Activated naive CD4-positive, alpha-beta T cell treated with anti-CD3 and anti-CD28 coated beads, Interleukin-2, amount 50 U/mL, for 16 hours (primary cell): ENCODE measurements at places on chromosomes 6 and 20.

DNA sequence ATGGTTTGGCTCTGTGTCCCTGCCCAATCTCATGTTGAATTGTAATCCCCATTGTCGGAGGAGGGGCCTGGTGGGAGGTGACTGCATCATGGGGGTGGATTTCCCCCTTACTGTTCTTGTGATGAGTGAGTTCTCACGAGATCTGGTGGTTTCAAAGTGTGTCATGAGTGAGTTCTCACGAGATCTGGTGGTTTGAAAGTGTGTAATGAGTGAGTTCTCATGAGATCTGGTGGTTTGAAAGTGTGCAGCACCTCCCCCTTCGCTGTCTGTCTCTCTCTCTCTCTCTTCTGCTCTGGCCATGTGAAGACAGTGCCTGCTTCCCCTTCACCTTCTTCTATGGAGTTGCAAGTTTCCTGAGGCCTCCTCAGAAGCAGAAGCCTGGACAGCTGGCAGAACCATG lies 87.6 kb downstream of the MYLK4 start:
- no peak for DNase-seq

DNA sequence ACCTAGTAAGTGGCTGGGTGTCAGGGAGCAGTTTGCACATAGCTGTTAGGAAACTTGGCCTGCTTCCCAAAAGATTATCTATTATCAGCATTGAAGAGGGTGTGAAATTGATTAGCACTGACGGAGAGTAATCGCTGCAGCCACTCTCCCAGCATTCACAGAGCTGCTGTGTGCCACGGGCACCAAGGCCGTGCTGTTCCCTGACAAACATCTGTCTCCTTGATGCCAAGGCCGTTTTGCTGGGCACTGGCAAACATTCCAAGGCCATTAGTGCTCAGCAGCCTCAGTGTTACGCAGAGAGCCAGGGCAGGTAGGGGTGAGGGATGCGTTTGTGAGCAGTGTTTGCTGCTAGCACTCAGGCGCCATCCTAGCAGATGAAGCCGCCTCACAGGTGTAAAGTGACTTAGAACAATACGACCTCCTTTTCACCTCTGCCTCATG lies 57.7 kb upstream of the VSTM2L start:
- no peak for DNase-seq

DNA sequence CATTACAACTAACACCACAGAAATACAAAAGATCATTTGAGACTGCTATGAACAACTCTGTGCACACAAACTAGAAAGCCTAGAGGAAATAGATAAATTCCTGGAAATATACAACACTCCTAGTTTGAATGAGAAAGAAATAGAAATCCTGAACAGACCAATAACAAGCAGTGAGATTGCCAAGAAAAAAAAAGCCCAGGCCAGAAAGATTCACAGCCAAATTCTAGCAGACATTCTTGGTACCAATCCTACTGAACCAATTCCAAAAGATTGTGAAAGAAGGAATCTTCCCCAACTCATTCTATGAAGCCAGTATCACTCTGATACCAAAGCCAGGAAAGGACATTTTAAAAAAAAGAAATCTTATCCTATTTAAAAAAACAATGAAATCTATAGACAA lies 7.0 kb upstream of the CDK19 start:
- DNase-seq: no peak

DNA sequence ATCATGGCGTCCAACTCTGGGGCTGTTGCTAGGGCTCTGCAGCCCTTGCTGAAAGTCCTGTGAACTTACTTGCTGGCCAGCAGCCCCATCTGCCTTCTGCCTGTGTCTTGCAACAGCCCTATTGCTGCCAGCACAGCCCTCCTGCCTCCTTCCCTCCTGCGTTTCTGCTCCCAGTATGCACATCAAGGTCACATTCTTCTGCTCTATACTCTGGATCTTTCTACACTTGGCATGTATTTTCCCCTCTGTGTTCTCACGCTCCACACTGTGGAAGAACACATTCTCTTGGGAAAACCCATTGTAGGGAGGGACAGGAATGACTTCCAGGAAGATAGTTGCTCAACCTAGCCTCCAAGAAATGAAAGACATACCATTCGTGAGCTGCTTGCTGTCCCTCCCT lies 80.9 kb upstream of the PHACTR2 start:
- no peak for DNase-seq

GRCh38 chr20:44354979-44355497 lies 461 bp upstream of the HNF4A start:
- DNase-seq: no peak

- peak; percentile 51 for DNase-seq
Observed at GRCh38 chr20:44650771-44651433, 597 bp downstream of the ADA start.

DNA sequence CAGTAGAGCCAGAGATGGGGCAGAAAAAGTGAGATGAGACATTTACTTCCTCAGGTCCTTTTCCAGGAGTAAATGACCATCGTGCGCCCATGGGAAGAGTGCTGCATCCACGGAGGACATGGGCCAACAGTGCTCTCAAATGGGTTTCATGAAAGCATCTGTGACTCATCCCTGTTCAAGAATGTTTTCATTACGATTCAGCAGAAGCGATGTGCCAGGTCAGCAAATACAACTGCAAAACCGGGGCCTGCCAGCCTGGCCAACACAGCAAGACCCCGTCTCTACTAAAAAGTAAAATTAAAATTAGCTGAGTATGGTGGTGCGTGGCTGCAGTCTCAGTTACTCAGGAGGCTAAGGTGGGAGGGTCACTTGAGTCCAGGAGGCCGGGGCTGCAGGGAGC lies 125.1 kb downstream of the LY86 start:
- DNase-seq: no peak

GRCh38 chr6:55495277-55495676 lies 83.7 kb downstream of the HMGCLL1 start:
- DNase-seq: no peak

- no peak for DNase-seq
Observed at GRCh38 chr6:39037707-39038106, 10.9 kb upstream of the GLP1R start.

GRCh38 chr6:166834049-166834448 lies 122.3 kb downstream of the RNASET2 start:
- DNase-seq: no peak

- DNase-seq: no peak
Observed at GRCh38 chr6:134267917-134268361, 50.0 kb downstream of the SGK1 start.

DNA sequence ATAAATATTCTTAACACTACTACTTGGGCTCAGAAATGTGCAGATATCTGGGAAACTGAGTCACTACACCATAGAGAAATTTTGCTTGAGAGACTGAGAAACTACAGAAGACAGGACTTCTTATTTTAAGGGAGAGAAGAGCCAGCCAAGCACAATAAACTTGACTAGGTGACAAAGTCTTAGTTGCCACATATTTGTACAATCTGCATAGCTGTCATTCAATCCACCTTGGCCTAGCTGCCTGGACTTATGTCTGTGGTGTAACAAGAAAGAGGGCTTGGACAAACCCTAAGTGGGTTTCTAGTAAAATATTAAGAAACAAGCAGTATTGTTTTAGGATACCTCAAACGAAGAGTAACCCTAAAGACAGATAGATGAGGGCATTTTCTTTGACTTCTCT lies 21.8 kb upstream of the IRAK1BP1 start:
- DNase-seq: no peak

- no peak for DNase-seq
Observed at GRCh38 chr20:47762699-47763268, 22.5 kb downstream of the SULF2 start.

DNA sequence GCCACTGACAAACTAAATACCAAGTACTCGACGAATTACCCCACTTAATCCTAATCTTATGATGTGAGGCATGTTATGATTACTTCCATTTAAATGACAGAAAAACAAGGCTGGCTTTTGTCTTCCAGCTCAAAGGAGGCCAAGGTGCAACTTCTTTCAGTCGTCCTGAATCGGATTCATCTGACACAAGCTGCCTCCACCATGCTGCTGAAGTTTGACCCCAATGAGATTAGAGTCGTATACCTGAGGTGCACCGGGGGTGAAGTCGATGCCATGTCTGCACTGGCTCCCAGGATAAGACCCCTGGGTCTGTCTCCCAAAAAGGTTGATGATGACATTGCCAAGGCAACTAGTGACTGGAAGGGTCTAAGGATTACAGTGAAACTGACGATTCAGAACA lies 71.0 kb downstream of the CHD6 start:
- DNase-seq: no peak

DNA sequence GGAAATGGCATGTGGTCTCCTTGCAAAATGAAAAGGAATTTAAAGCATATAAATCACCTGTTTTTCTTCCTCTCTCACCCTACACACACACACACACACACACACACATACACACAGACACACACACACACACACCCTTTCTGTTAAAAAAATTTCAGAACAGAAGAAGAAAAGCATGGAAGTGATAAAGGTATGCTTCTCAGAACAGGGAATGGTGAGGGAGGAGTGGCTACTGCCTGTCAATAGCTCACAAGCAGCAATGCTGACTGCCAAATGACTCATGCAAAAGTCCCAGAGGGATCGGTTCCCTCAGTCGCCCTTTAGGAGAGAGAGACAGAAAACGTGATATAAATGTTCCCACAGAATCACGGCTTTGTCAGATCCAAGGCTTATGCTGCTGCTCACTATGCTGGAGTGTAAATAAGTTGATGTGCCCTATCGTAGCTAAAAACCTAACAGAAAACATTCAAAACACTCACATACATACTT lies 102.6 kb downstream of the IBTK start:
- DNase-seq: no peak

DNA sequence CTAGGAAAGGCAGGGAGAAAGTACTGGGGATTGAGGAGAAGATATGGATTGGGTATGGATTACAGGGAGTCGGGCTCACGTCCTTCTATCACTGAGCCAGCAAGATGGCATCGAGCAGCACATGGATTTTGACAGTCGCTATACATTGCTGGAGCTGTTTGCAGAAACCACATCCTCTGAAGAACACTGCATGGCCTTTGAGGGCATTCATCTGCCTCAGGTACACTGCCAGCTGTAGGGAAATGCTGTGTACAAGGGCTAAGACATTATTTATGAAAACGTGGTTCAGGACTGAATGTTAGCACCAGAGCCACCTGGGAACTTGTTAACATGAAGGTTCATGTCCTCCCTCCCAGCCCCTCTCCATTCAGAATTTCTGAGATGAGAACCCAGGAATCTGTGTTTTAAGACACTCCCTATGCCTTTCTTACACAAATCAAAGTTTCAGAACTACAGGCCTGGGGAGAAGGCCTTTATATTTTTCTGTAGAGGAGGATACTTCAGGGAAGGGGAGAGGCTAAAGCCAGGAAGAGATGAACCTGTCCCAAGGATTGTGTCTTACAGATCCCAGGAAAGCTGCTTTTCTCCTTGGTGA lies 3.5 kb downstream of the CUL9 start:
- no peak for DNase-seq

DNA sequence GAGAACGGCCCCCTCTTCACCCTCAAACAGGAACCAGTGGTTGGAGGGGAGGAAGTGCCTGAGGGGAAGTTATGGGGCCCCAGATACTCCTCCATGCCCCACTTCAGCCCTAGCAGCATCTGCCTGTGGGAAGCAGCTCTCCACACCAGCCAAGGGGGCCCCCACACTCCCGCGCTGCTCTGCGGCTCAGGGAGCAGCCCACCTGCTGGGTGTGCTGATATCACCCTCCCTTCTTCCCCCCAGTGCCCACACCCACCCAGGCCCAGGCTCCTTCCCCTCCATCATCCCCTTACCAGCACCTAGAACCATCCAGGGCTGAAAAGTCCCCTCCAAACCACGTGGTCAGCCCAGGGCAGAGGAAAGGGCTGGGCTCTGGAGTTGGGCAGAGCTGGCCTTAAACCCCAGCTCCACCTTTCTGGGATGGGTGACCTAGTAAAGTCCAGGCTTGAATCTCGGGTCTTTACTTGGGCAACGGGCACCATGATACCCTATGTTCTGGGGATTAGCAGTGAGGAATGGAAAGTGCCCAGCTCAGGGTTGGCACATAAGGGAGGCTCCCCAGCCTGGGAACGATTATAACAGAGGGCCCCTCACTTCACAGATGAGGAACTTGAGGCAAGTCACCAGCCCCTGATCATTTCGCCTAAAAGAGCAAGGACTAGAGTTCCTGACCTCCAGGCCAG lies 663 bp downstream of the LST1 start:
- no peak for DNase-seq

DNA sequence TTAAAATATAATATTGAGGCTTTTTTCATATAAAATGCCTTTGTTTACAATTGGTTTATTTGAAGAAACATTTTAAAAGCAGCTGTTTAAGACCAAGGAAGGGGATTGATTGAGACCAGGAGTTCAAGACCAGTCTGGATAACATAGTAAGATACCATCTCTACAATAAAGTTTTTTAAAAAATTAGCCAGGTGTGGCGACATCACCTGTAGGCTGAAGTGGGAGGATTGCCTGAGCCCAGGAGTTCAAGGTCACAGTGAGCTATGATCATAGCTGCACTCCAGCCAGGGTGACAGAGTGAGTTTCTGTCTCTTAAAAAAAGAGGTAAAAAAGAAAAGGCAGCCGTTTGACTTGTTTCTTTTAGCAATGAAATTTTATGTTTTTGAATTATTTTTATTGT lies 117.0 kb downstream of the STXBP5 start:
- DNase-seq: no peak

GRCh38 chr20:61387204-61387953 lies 135.3 kb downstream of the CDH4 start:
- no peak for DNase-seq

DNA sequence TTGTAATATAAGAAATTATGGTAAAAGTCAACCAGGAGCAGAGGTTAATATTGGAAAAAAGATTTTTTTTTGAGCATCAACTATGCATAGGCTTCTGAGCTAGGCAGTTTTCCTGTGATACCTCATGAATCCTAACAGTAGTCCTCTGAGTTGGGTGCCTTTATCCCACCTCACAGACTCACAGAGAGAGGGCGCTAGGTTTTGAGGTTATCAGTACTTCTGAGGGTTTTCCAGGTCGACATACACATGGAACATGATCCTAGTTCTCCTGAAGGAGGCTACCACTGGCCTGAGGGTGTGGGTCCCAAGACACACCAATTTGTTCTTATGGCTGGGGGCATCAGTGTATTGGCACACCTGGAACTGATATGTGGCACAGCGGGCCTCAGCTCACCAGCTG lies 358.8 kb upstream of the JAG1 start:
- no peak for DNase-seq

- DNase-seq: no peak
Observed at GRCh38 chr6:140440223-140440835, 1065.9 kb upstream of the CITED2 start.

DNA sequence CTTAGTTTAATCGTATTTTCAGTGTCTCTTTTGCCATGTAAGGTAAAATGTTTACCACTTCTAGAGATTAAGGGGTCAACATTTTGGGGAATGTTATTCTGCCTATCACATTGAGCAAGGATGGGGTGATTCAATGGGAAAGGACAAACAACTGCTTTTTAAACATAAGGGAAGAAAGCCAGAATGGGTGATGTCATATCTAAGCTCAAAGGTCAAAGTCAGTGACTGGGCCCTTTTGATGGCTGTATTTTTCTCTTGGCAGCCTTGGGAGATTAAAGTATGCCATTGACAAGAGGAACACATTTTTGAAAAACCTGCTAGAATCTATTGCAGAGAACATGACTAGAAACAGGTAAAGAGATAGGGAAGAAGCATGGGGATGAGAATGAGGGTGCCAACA lies 477.3 kb upstream of the IRAK1BP1 start:
- no peak for DNase-seq

GRCh38 chr20:37223053-37223452 lies 38.6 kb downstream of the GHRH start:
- no peak for DNase-seq

- no peak for DNase-seq
Observed at GRCh38 chr6:106667022-106667402, 37.6 kb downstream of the QRSL1 start.

GRCh38 chr20:5928836-5929715 lies 21.3 kb downstream of the TRMT6 start:
- DNase-seq: no peak
